ENCODE measurements at places on chromosomes 4 and X.
A peak's percentile ranks its signal among the peaks of the same experiment; 100 is the strongest.

DNA sequence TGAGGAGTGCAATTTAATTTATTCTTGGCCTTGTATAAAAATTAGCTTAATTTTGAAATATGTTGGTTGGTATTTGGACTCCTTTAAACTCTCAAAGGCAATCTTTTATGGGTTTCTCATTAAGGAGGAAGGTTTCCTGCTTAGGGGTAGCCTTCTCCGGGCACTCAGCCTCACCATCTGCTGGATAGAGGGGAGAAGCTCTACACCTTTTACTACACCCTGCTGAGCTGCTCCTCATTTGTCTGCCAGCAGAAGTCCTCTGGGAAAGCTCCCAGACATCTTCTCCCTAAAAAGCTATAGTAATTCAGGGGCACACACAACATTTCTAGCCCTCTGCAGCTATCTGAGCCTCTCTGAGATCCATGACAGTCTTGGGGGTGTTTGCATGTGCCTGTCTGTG lies 179.1 kb downstream of the SOWAHB start:
- DNase-seq, result no peak

GRCh38 chrX:55623100-55623499 lies at the start of gene FOXR2:
Gene FOXR2 (plus strand): TSS chrX:55623400. CDS start chrX:55623712, 312 bp downstream.
- no peak for DNase-seq

- no peak for DNase-seq
Measured at GRCh38 chr4:127055357-127055756, 577.4 kb upstream of the INTU start.

GRCh38 chr4:141587897-141588296 lies 48.5 kb upstream of the IL15 start:
- no peak for DNase-seq

GRCh38 chr4:1209821-1210220 lies 37.4 kb upstream of the SPON2 start:
- no peak for DNase-seq

DNA sequence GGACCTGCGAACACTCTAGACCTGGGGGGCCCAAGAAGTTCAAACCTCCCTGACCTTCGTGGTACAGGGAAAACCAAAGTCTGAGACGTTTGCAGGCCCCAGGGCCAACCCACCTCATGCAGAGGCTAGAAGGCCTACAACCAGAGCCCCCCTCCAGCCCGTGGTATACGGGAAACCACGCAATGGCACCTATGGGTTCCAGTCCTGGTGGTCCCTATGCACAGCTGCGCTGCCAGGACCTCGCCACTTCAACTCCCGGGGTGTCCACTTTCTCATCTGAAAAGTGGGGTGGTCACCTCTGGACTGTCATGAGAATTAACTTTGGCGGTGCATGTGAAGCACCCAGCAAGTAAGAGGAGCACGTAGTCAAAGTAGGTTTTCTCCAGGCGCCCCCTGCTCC lies 8.4 kb upstream of the MSX1 start:
- no peak for DNase-seq

- no peak for DNase-seq
Measured at GRCh38 chr4:6194458-6195195, 5.7 kb downstream of the JAKMIP1 start.

GRCh38 chr4:96486563-96486962 lies 646.7 kb downstream of the PDHA2 start:
- DNase-seq, result no peak

DNA sequence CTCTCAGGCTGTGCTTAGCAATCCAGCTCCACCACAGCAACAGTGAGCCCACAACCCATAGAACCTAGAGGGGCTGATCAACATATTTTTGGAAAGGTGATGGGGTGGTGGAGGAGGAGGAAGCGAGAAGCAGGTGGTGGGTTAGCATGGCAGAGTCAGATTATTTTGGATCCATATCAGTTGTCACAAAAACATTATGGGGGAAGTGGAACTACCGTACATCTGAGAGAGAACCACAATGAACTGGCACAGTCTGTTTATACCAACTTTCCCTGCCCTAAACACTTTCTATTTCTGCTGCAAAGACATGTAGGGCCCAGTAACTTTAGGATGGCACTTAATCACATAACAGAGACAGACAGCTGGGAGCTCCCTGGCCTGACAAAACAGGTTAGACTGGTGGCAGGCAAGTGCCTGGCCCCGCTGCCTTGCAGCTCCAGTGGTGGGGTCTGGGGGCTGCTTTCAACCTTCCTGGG lies 4.3 kb downstream of the SLC9A7 start:
- DNase-seq, result no peak

- DNase-seq, result no peak
Measured at GRCh38 chr4:16864199-16864598, 34.2 kb downstream of the LDB2 start.

- DNase-seq, result no peak
Measured at GRCh38 chr4:106370214-106370613, 1.6 kb upstream of the GIMD1 start.

- no peak for DNase-seq
Measured at GRCh38 chrX:39642071-39642470, 455.7 kb downstream of the BCOR start.

- DNase-seq, result no peak
Measured at GRCh38 chr4:6960154-6960553, 50.5 kb downstream of the TBC1D14 start.

DNA sequence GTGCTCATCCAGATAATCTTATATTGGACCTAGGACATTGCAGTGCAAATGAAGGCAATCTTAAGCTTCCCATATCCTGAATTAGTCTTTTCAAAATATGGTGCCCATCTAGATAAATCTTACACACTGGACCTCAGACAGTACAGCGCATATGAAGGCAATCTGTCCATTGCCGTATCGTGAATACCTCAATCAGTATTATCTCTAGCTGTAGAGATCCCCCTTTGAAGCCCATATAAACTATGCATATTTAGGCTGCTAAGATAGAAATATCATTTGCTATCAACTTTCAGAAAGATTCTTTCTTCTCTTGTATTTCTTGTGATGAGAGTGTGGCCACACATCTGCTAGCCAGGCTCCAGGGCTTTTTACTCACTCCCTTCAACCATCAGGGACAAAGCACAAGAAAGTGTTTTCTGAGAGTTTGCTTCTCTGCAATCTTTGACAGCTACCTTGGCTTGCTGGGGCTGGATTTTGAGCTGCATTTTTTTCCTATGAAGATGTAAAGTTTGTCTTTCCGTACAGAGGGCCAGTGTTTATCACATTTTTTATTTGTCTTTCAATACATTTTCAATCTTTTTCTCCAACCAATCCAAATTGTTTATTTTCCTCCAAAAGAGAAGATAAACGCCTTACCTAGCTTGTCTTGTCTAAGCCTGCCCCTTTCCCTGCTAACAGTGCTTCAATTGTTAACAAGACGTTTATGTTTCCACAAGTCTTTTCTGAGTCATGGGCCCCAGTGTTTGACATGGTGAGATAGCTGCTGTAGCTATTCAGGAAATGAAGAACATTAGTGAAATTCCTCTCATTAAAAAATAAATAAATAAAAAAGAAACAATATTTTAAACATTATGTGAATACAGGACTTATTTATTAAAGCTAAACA lies 57.6 kb upstream of the FAT1 start:
- no peak for DNase-seq

GRCh38 chr4:127870688-127871087 lies 10.0 kb upstream of the PLK4 start:
- DNase-seq, result no peak

GRCh38 chrX:1741816-1742394 lies 127.0 kb downstream of the ASMT start:
- no peak for DNase-seq

DNA sequence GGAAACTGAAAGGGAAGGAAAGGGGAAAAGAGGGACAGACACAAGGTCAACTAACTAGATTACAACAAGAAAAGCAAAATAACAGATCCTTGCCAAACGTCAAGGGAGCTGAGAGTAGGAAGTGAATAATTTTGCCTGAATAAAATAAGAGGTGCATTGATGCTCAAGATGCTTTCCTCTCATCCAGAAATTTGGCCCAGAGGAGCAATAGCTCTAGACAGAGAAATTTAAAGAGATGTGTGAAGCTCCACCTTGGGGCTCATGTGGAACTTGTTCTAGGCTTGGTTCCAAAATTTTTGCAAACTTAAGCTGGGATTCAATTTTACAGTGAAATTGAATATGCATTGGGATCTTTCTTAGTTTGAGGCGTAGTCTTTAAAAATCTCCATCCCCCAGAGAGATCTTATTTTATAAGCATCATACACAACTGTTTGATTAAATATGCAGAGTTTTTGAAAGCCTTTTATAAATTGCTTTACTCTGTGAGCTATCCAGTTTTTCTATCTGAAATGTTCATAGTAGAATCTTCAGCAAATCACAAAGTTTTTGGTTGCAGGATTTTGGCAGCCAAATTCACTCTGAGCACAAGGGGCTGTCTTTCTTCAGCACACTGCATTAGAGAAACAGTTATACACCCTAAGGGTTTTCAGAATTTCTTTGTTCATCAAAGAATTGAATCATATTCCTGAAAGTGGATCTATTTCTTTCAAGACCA lies 1159.5 kb downstream of the ADGRL3 start:
- DNase-seq, result no peak

- no peak for DNase-seq
Measured at GRCh38 chrX:147226801-147227200, 412.3 kb upstream of the CXorf51A start.

- DNase-seq, result no peak
Measured at GRCh38 chr4:47483745-47484144, 1.3 kb upstream of the ATP10D start.

- peak; percentile 4 for DNase-seq
Measured at GRCh38 chrX:103608306-103608963, 672 bp downstream of the TCEAL3 start.

DNA sequence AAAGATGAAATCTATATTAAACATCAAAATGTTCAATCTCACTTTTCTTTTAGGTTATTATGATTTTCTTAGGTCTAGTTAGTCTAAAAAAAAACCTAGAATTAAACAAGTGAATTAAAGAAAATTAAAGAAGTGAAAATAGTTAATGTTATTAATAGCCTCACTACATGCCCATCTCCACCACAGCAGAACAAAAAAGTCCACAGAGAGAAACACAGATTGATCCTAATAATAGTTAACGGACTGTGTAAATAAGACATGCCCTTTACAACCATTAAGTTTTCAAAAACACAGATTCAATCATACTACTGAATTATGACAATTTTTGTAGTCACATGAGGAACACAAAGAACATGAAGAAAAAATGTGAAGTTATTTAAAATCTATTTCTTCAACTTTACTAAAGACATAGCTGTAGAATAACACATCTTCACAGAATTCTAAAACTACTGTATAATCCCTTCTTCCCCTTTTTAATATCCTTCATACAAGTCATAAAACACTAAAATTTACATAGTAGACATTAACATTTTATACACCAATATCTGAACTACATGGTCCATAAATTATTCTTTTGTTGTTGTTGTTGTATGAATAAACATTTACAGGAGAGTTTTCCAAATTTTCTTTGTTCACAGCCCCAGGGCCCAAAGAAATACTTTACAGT lies 15.3 kb downstream of the HELQ start:
- no peak for DNase-seq

GRCh38 chr4:128670513-128670912 lies 139.0 kb upstream of the JADE1 start:
- no peak for DNase-seq

DNA sequence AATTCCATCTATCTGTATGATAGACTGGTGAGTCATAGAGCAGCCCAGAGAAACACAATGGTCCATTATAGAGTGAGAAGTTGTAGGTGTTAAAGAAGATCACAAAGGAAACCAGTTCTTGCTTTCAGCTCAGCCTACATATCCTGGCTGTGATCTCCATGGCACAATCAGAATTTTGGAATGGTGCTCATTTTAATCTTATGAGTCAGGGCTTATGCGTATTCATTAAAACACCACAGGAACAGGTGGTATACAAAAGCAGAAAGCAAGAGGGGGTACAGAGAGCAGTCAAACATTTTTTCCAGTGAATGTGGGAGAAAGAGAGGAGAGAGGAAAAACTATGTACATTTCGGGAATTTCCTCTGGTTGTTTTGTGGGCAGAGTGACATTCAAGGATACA lies 126.9 kb downstream of the MFAP3L start:
- no peak for DNase-seq

- DNase-seq, result no peak
Measured at GRCh38 chrX:120534413-120535205, 26.2 kb downstream of the CUL4B start.

DNA sequence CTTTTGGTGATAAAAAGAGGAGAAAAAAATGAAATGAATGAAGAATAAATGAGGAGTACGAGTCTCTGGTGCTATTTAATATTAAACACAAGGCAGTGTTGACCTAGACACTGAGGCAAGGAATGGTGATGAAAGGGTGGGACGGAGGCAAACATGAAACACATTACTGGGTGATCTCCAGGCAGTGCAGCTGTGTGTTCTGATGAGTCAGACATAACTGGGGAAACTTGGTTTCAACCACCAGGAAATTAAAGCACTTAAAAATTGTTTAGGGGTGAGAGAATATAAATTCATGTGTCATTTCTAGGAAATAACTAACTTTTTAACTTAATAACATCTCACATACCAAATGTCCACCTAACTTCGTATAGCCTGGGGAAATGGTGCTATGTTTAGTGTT lies 19.7 kb upstream of the CXCL6 start:
- DNase-seq, result no peak

DNA sequence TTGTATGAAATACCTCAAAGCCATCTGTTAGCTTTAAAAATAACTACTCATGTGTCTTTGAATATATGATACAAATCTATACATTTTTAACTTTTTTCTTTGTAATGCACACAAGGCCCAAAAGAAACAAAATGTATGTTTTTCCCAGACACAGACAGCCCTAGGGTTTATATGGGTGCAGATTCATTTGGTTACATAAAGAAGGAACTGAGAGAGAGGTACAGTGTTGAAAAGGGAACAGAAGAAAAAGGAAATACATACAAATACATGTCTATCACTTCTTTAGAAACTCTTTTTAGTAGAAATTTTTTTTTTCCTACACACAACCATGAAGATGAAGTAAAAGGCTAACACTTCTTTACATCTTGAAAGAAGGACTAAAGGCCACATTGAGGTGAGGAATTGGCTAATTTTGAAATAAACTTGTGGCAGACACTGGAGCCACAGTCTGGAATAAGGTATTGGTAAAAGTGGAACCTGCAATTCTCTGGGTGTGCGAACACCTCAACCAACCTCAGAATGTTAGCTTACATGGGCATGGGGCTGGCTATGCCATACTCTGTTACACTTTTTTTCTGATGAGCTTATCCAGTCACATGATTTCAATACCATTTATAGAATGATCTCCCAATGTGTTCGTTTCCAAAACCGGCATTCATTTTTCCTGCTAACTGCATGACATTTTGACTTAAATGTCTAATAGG lies 67.9 kb downstream of the FAM47C start:
- no peak for DNase-seq

DNA sequence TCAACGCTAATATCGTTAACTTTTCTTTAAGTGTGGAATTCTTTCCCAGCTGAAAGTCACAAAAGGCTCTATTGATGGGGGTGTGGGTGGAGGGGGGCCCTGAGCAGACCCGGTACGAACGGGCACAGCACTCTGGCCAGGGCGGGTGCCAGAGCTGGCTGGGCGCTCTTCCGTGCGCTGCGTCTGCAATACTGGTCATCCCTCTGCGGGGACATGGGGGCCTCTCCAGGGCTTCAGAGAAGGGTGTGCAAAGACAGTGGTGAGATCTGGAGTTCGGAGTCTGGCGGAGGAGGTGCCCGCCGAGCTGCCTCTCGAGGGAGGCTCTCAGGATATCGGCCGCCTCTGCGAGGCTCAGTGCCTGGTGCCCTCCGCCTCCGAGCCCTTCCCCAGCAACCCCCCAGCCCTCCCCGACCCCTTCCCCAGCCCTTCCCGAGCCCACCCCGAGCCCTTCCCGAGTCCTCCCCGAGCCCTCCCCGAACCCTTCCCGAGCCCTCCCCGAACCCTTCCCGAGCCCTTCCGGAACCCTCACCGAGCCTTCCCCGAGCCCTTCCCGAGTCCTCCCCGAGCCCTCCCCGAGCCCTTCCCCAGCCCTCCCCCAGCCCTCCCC lies 34.3 kb downstream of the FGFRL1 start:
- DNase-seq, result no peak
